Activated CD4-positive, alpha-beta T cell treated with anti-CD3 and anti-CD28 coated beads, Interleukin-2, amount 10 ng/mL, durations not matched to agents 7 days and 5 days (primary cell): ENCODE measurements at places on chromosomes 3 and 15. TPM values are rescaled to one million over a fixed set of nuclear protein-coding genes. Genes with fewer than 3 reads are reported as not detected.

- no peaks in the 10 kb centered on the region for H3K36me3 ChIP-seq
- no peak overlapping the region for H3K27ac ChIP-seq
- no peak overlapping the region for H3K4me3 ChIP-seq
- H3K27me3 ChIP-seq = peaks cover 25% of the 10 kb centered on the region
- peaks cover 12% of the 10 kb centered on the region for H3K4me1 ChIP-seq
Observed at GRCh38 chr15:55526559-55527036, 18.6 kb upstream of the DNAAF4 start.

DNA sequence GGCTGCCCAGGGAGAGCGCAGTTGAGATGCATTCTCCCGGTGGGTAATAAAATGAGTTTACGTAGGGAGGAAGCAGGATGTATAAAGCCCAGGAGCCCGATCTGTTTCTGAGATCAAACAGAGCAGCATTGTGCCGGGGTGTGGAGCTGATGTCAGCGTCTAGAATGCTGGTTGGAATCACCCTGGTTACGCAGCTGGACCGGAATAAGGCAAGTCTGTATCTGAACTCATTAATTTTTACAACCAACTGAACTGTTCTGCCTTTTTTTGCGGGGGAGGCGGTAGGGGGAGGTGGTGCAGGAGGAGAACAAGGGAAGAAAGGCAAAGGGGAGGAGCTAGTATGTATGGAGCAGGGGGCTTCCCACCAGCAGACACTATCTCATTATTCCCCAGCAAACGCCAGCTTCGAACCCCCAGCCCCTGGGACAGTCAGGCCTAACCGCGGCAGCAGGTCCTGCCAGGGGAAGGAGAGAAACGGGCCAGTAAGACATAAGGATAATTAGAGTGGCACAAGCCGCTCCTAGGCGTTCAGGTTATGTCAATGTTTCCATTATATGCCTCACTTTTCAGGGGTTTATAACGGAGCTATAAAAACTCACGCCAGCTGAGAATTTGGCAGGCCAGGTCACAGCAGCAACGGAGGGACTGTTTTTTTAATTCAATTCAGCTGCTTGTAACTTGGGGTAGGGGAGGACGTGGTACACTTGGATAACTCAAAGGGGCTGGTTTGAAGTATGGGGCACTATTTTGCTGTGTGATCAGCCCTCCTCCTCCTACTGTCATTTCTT lies 175.3 kb upstream of the HES1 start:
- no peak overlapping the region for H3K27ac ChIP-seq
- H3K27me3 ChIP-seq = peaks cover 31% of the 10 kb centered on the region
- H3K36me3 ChIP-seq = no peaks in the 10 kb centered on the region
- no peak for DNase-seq
- H3K4me3 ChIP-seq = no peak overlapping the region

DNA sequence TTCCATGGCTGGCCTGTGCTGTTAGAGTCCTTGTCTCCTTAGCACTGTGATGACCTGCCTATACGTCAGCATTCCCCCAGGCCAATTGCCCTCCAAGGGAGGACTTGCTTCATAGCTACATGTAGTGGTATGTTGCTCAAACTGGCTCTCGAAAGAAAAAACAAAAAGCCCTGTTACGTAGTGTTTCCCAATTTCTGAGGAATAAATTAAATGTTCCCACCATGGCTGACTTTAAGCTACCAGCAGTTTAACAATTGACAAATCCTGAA lies 54.6 kb downstream of the WNT7A start:
- no peaks in the 10 kb centered on the region for H3K36me3 ChIP-seq
- no peak overlapping the region for H3K27ac ChIP-seq
- H3K4me1 ChIP-seq = no peaks in the 10 kb centered on the region
- H3K27me3 ChIP-seq = no peaks in the 10 kb centered on the region
- no peak overlapping the region for H3K4me3 ChIP-seq
- no peak for DNase-seq

- DNase-seq = no peak
- no peaks in the 10 kb centered on the region for H3K27me3 ChIP-seq
- H3K36me3 ChIP-seq = no peaks in the 10 kb centered on the region
- H3K27ac ChIP-seq = no peak overlapping the region
- H3K4me3 ChIP-seq = no peak overlapping the region
Observed at GRCh38 chr3:168049367-168049974, 46.3 kb downstream of the GOLIM4 start.

DNA sequence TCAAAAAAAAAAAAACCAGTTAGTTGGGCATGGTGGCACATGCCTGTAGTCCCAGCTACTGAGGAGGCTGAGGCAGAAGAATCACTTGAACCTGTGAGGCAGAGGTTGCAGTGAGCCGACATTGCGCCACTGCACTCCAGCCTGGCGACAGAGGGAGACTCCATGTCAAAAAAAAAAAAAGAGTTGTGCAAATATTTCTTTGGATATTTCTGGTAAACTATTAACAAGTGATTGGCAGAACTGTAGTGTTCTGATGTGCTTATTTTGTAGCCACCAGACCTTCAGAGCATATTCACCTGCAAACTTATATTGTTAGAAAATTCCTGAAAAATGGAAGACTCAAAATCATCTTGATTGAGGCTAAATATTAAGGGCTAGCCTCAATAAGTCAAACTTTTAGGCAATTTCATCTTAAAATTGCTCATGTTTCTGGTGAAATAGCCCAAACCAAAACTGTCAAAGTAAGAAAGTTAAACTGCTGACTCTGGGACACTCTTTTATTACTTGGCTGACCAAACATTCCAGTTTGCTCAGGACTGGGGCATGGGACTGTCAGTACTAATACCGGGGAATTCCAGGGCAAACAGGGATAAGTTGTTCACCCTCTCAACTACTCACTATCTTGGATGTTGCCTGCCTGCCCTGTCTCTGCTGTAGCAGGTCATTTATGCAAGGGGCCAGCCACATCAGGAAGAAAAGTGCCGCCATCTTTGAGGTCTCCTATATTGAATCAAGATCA lies 37.0 kb downstream of the ABHD2 start:
- no peaks in the 10 kb centered on the region for H3K27me3 ChIP-seq
- no peak overlapping the region for H3K4me3 ChIP-seq
- DNase-seq = no peak

DNA sequence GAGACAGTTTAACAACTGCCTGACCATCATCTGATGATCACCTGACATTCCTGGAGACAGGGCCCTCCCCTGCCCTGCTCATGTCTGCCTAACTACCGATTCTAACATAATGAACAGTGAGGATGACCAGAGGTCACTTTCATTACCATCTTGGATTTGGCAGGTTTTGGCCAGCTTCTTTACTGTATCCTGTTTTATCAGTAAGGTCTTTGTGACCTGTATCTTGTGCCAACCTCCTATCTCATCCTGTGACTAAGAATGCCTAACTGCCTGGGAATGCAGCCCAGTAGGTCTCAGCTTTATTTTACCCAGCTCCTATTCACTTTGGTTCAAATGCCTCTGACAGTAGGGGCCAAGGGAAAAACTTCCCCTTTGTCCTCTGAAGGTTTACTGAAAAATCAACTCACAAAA lies 40.2 kb downstream of the METTL6 start:
- no peak for DNase-seq
- H3K36me3 ChIP-seq = peaks cover 1% of the 10 kb centered on the region
- H3K27ac ChIP-seq = no peak overlapping the region

DNA sequence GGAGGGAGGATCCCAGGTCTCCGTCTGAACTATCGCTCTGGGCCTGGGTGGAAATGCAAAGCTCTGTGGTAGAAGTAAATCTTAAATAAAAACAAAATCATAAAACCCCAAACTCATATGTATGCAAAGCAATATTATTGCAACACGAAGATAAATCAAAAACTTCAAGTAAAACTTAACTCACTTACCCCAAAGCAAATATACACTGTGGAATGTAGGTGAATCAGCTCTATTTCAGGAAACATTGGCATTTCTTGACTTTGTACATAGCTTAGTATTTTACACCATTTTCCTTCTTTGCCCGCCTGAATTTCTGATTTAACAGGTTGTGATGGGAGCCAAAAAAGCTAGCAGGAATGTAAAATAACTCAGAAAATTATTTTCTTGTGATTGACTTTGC lies 126.2 kb downstream of the TPRG1 start:
- no peak for DNase-seq
- H3K27ac ChIP-seq = no peak overlapping the region
- H3K4me1 ChIP-seq = peaks cover 39% of the 10 kb centered on the region
- no peak overlapping the region for H3K4me3 ChIP-seq
- peaks cover 13% of the 10 kb centered on the region for H3K36me3 ChIP-seq

DNA sequence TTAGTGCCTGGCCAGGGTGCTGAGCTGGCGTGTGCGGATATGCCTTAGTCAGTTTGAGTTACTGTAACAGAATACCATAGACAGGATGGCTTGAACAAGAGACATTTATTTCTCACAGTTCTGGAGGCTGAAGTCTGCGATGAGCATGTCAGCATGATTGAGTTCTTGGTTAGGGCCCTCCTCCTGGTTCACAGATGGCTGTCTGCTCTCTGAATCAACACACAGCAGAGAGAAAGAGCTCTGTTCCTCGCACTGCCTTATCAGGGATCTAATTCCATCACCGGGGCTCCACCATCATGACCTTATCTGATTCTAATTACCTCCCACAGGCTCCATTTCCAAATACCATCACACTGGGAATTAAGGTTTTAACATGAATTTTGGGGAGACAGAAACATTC lies 386.6 kb upstream of the DPH6 start:
- no peak overlapping the region for H3K4me3 ChIP-seq
- H3K27me3 ChIP-seq = no peaks in the 10 kb centered on the region
- no peak for DNase-seq
- no peaks in the 10 kb centered on the region for H3K4me1 ChIP-seq
- no peak overlapping the region for H3K27ac ChIP-seq

DNA sequence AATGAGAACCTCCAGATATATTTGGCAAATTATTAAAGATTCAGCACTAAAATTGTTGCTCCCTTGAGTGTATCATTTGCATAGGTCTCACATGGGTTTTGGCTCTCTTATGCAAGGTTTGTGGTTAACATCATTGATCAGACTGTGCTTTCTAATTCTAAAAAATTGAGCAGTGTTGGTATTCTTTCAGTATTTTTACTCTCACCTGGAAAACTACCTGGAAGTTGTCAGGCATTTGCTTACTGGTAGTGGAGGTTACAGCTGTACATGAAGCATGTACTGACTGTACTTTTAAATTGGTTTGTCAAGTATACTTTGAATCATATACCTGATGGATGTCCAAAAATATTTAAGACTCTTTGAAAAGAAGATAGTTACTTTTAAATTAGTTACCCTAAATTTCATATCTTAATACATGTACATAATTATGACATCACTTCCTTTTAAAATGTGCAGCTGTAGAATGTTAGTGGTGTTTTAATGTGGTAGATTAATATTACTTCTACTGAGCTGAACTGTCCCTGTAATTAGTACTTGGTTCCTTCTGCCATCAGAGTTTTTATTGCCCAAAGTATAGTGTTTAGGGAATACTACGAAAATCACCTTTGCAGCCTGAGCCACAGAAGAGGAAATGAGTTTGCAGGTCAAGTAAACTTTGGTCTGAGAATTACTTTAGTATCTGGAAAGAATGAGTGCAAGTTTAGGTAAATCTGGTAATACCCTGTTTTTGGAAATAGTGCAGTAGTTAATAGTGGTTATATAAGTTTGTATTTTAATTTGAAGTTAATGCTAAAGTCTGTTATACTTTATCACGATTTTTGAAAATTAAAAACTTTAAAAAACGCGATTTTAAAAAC lies 2.8 kb downstream of the CHD2 start:
- peaks cover 68% of the 10 kb centered on the region for H3K36me3 ChIP-seq
- H3K4me1 ChIP-seq = peaks cover 59% of the 10 kb centered on the region
- peak overlapping the region; percentile 99 for H3K27ac ChIP-seq
- no peaks in the 10 kb centered on the region for H3K27me3 ChIP-seq

DNA sequence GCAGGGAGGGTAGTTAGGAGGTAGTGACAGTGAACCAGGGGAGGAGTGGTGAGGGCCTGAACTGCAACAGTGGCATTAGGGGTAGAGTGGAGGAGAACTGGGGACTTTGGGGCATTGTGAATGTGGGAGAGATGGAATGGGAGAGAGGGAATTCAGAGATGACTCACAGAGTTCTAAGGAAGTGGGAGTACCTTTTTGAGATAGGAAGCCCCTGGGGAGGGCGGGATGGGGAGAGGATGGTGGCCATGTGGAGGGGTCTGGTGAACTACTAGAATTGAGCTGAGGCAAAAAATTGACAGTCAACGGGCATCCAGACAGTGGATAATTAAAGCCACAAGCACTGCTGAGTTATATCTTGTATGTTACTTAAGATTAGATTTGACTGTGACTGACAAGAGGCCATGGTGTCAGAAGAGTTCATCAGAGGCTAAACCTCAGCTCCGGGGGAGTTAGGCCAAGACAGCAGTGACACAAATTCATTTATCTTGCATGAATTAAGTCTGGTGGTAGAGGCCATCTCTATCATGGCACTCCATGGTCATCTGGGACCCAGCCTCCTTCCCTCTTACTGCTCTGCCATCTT lies 34.0 kb downstream of the PLEKHO2 start:
- H3K27ac ChIP-seq = no peak overlapping the region
- no peak overlapping the region for H3K4me3 ChIP-seq
- no peaks in the 10 kb centered on the region for H3K27me3 ChIP-seq

DNA sequence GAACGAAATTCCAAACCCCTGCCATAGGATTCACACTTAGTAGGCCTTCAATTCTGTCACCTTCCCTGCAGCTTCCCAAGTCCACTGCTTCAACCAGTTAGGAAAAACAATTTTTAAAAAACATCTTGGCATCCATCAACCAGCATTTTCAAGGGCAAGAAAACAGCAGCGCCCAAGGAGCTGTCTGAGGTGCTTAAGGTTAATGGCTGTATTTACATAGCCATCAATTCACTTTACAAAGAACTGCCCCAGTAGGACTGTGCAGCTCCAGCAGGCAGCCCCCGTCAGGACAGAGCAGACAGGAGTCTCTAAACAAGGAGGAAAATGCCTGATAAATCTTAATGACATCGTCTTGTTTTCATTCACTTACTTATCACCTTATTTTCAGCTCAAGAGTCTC lies 13.3 kb downstream of the TAFA4 start:
- H3K4me1 ChIP-seq = no peaks in the 10 kb centered on the region
- no peak overlapping the region for H3K27ac ChIP-seq
- no peak overlapping the region for H3K4me3 ChIP-seq
- DNase-seq = no peak

GRCh38 chr15:41806291-41807181 lies 21.4 kb upstream of the JMJD7 start:
- H3K27me3 ChIP-seq = no peaks in the 10 kb centered on the region
- DNase-seq = no peak
- peaks cover 27% of the 10 kb centered on the region for H3K4me1 ChIP-seq
- H3K27ac ChIP-seq = no peak overlapping the region
- H3K4me3 ChIP-seq = no peak overlapping the region
- peaks cover 3% of the 10 kb centered on the region for H3K36me3 ChIP-seq

GRCh38 chr15:70512772-70513362 lies 250.5 kb downstream of the UACA start:
- H3K36me3 ChIP-seq = peaks cover 24% of the 10 kb centered on the region
- peaks cover 23% of the 10 kb centered on the region for H3K4me1 ChIP-seq
- DNase-seq = peak; percentile 76

- H3K4me1 ChIP-seq = no peaks in the 10 kb centered on the region
- peaks cover 69% of the 10 kb centered on the region for H3K36me3 ChIP-seq
- no peak for DNase-seq
- no peak overlapping the region for H3K27ac ChIP-seq
Observed at GRCh38 chr3:171122240-171122639, 95.7 kb upstream of the SLC2A2 start.

Gene MST1R
- 5.2 TPM for total RNA-seq

Gene CCR3
- not detected for total RNA-seq

Gene DUOXA1
- not detected for total RNA-seq

Gene ZNF717
- total RNA-seq = 12.5 TPM

Gene CLSTN2
- not detected for total RNA-seq

Gene NEK10
- 0.56 TPM for total RNA-seq

Gene ARMC8
- total RNA-seq = 39.0 TPM

Gene CILP
- 0.12 TPM for total RNA-seq

Gene KCNMB3
- total RNA-seq = 1.1 TPM

Gene MESP1
- 1.6 TPM for total RNA-seq
